ENCODE measurements at places on chromosomes 4 and X. TPM values are rescaled to one million over a fixed set of nuclear protein-coding genes. Genes with fewer than 3 reads are reported as not detected.

REELD1 gene
- 0.66 TPM for total RNA-seq

ATOH1 gene
- not detected for total RNA-seq

DNA sequence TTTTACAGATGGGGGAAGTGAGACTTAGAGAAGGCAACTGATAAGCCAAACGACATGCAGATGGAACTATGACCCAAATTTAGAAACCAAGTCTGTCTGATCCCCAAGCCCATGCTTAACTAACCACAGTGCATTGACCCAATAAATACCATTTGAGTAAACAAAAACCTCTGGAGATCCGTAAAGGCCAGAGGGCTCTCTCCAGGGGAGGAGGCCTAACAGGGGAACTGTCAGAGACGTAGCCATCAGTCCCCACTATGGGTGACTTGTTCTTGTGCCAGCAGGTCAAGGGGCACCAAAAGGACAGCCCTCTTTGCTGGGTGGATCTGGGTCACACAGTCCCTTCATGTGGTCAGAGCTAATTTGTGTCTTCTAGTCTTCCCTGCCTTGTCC is 420.2 kb downstream of the BCOR start:
- DNase-seq: no peak

DNA sequence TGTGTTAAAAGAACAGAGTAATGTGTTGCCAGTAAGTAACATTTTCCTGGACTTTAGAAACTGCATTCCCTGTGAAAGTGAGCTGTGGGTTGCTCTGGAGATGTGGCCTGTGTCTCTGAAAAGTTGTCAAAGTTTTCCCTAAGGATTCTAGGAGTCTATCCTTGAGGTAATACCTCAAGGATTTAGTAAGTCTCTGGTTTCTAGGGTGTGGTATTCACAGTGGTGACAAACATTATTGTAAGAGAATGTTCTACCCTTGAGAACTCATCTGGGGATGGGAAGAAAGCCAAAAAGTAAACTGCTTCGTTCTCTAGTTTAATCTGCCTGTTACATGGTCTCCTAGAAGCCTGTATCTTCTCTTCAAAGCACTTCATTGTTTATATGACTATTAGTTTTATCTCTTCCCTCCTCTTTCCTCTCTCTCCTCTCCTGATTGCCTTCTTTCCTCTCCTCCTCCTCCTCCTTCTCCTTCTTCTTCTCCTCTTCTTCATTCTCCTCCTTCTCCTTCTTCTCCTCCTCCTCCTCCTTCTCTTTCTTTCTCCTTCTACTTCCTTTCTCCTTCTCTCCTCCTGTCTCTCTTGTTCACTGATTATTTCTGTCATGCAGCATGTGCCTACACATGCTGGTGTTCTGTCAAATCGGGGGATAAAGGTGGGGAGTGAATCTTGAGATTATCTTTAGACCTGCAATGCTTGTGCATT is 321.3 kb downstream of the PTTG2 start:
- no peak for DNase-seq

GRCh38 chr4:178142724-178143123 is 700.5 kb upstream of the AGA start:
- DNase-seq: no peak

DNA sequence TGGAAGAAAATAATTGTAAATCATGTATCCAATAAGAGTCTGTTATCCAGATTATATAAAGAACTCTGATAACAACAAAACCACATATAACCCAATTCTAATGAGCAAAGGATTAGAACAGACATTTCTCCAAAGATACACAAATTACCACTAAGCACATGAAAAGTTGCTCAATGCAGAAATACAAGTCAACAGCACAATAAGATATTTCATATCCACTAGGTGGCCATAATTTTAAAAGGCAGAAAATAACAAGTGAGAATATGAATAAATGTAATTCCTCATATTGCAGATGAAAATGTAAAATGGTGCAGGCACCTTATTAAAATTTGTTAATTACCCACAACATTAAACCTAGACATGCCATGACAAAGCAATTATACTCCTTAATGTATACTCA is 73.9 kb upstream of the ZCCHC13 start:
- DNase-seq: no peak
